ENCODE measurements at places on chromosomes 5 and 9.

DNA sequence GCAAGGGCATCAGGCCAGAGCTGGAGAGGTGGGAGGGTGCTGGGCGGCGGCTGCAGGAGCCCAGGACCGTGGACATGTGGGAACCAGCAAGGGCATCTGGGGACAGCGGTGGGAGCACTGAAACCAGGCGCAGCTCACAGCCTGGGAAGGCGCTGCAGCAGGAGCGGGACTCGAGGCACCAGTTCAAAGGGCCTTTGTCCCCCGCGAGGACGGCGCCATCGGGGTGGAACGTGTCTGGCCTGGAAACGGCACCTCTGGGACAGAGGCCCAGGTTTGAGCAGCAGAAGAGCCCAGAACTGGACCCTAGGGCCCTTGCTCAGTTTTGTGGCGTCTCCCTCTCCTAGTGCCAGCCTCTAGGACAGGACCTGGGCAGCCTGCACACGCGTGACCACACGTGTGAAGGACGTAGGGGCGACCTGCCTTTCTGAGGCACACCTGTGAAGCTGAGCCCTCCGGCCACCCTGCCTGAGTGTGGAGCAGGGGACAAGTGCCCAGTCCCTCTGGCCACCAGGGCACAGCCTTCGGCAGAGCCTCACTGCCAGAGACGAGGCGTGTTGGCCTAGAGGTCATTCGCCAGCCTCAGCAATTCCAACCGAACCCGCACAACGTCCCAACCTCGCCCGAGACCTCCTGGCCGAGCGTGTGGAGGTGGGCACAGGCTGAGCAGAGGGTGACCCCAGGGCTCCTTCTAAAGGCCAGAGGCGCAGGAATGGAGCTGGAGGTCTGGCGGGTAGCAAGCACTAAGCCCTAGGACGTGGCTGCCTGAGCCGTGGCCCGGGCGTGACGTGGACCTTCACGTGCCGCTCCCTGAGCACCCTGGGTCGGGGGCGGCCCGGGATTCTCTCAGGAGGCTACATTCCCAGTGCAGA is 2.2 kb upstream of the TMEM210 start:
- no peak for DNase-seq

GRCh38 chr5:51664491-51665250 is 281.4 kb downstream of the ISL1 start:
- no peak for DNase-seq

- DNase-seq: no peak
Measured at GRCh38 chr5:100846772-100847171, 56.3 kb downstream of the ST8SIA4 start.

DNA sequence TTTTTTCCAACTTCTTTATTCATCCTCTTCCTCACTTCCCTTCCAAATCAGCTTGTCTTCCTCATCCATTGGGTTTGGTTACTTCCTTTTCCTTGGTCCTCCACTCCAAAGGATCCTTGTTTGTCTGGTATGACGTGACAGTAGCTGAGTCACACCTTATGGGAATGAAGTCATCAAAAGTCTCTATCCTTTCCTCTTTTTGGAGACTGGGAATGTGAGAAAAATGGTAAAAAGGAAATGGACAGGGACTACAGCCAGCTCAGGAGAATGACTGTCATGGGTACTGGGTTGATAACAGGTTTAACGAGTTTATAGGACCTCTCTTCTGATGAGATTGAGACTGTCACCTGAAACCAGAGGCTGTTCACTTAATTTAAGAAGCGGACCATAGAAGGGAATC is 76.2 kb upstream of the MYO10 start:
- DNase-seq: no peak

DNA sequence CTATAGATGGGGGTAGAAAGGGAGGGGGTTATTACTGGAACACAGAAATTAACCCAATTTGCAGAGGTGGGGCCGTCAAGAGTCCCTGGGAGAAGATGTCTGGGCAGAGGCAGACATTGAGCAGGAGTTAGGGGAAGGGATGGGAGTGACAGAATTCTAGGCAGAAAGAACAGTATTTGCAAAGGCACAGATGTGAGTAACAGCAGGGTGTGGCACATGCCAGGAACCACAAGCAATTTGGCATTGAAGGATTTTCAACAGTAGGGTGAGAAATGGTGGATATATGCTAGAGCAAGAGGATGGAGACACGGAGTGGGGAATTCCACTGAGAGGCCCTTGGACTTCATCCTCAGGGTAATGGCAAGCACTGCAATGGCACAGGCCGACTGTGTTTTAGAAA is 71.6 kb upstream of the FRRS1L start:
- no peak for DNase-seq

DNA sequence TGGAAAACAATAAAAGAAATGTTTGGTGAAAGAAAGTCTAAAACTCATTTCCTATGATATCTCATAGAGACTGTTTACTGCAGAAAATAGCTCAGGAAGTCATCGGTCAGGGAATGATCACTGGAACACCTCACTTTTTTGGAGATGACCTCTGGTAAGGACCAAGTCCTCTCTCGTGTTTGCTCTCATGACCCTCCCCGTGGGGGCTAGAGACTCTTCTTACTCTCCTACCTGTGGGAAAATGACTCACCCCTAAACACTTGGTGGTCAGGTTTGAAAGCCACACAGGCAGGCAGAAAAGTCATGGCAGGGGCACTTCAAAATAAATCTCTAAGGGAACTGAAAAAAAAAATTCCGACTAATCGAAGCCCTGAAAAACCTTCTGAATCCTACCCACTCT is 48.2 kb downstream of the FAM240B start:
- no peak for DNase-seq

DNA sequence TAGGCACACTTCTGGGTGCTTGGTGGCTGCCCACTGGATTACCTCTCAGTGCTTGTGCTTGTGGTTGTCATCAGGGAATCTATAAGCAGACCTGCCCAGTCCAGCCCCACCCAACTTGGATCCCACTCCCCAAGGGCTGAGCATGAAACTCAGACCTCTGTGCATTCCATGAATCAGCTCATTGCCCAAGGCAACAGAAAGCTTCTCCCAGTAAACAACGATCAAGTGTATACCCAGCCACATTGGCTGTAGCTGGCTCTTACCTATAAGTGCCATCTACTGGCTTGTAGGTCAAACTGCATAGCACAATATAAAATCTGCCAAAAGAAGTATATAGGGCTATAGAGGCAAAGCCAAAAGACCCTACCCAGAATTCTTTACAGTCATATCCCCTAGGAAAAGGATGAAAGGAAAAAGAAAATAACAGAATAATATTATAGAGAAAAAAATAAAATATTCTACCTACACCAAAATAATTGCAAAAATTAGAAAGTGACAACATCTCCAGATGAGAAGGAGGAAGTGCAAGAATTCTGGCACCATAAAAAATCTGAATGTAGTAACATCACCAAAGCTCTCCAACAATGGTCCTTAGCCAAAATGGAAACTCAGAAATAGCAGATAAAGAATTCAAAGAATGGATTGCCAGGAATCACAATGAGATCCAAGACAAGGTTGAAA is 321.0 kb upstream of the TRPC7 start:
- DNase-seq: peak; percentile 2

DNA sequence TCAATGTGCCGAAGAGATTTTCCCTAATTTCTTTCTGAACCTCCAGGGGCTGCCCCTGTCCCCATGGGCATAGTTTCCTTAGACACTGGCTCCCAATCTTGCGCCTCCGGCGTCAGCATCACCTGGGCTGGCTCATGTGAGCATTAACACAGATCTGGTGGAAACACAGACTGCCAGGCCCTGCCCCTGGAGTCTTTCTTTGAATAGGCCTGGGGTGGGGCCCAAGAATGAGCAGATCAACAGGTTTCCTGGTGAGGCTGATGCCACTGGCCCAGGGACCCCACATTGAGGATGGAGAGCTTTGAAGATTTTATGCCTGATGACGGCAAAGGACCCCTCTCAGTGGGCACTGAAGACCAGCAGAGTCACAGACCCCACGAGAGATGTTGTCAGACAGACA is 60.8 kb downstream of the ANKRD33B start:
- no peak for DNase-seq

- no peak for DNase-seq
Measured at GRCh38 chr9:72588336-72588735, 66.9 kb downstream of the TMC1 start.

All from NCI-H524 (cell line).